Activated CD4-positive, CD25-positive, alpha-beta regulatory T cell (primary cell): ENCODE measurements at places on chromosomes 3 and 15.

GRCh38 chr3:5479229-5479799 lies 291.8 kb downstream of the EDEM1 start:
- DNase-seq: no peak

DNA sequence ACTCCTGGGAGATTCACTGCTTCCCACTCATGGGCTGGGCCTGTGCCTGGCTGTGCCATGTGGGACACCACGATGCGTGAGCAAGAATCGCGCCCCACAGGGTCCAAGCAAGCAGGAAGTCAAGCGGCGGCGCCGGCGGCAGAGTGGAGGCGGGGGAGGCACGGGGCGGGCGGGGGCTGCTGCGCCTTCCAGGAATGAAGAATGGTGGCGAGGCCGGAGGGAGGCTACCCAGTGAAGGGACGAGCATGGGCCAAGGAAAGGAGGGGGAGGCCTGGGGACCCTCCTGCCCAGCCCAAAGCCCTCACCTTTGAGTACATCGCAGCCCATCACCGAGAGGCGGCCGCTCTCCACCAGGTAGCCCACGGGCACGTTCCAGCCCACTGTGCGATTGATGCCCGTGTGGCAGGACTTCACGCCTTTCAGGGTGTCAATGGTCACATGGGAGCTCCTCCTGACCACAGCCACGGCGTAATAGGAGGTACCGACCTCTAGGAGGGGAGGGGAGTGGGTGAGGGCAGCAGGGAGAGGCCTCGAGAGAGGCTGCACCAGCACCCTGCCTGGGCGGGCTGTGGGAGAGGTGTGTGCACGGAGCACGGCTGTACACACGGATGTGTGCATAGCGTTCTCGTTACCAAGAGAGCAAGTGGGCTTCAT lies 5.5 kb downstream of the MELTF start:
- DNase-seq: no peak

DNA sequence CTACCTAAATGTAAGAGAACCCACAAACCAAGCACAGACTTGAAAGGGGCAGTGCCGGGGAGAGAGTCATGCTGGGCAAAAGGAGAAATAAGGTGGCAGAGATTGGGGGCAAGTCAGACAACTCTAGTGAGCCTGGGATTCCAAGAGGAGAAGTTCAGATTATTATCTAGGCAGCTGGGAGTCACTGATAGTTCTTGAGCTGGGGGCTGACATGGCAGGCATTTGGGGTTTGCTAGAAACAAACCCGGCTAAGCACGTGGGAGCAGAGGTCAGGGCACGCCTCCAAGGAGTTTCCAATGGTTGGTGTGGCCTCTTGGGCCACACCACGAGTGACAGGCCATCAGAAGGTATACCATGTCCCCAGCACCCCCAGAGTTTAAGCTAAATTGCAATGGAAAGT lies 27.6 kb downstream of the SLC6A6 start:
- no peak for DNase-seq

- no peak for DNase-seq
Observed at GRCh38 chr3:72892081-72892775, 4.4 kb downstream of the GXYLT2 start.

- DNase-seq: no peak
Observed at GRCh38 chr3:126287536-126288241, 69.5 kb downstream of the KLF15 start.

- no peak for DNase-seq
Observed at GRCh38 chr3:47162697-47163168, 1.2 kb downstream of the SETD2 start.

GRCh38 chr3:42647821-42648459 lies 5.6 kb upstream of the ZBTB47 start:
- DNase-seq: no peak

DNA sequence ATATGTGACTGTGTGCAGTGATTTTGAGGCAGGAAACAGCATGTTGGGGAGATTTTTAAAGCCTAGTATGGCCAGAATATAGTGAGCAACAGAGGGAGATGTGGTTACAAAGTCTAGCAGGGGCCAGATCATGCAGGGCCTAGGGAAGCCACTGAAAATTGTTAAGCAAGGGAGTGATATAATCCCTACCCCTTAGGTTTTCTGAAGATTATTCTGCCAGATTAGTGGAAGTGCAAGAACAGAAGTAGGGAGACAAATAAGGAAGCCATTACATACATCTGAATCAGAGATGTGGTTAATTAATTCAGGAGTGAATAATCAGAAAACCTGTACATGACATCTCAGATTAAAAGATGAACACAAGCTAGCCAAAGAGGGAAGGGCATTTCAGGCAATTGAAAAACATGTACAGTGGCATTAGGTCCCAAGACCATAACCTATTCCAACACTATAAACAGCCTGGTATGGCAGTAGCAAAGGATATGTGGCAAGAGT lies 54.8 kb downstream of the MSL2 start:
- DNase-seq: no peak

DNA sequence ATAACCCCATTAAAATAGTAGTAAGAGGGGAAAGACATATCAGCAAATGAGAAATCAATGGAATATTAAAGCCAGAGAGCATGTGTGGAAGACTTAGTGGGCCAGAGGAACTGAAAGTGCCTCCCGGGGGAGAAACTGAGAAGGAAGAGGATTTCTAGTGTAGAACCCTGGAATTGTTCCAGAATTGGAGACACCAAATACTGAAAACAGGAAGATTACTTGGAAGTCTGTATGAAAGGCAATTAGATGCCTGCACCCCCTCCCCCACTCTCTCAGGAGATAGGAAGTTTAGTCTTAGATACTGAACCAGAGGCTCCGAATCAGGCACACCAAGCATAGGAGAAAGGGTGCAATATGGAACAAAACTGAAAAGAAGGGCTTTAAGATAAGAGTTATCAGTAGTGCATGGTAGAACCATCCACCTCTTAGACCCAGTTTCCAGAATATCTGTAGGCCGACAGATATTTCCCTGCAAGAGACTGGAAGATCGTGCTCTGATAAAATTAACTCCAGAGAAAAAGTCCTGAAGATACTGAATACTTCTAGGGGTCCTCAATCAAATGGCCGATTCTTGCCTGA lies 32.4 kb downstream of the KLHL18 start:
- no peak for DNase-seq

- no peak for DNase-seq
Observed at GRCh38 chr3:41502023-41502422, 302.7 kb downstream of the CTNNB1 start.

- DNase-seq: no peak
Observed at GRCh38 chr3:58626841-58627569, 39.6 kb downstream of the FAM3D start.

- no peak for DNase-seq
Observed at GRCh38 chr15:26580943-26581342, 191.9 kb downstream of the GABRB3 start.

GRCh38 chr3:108008106-108008505 lies 82.7 kb downstream of the CD47 start:
- DNase-seq: no peak

DNA sequence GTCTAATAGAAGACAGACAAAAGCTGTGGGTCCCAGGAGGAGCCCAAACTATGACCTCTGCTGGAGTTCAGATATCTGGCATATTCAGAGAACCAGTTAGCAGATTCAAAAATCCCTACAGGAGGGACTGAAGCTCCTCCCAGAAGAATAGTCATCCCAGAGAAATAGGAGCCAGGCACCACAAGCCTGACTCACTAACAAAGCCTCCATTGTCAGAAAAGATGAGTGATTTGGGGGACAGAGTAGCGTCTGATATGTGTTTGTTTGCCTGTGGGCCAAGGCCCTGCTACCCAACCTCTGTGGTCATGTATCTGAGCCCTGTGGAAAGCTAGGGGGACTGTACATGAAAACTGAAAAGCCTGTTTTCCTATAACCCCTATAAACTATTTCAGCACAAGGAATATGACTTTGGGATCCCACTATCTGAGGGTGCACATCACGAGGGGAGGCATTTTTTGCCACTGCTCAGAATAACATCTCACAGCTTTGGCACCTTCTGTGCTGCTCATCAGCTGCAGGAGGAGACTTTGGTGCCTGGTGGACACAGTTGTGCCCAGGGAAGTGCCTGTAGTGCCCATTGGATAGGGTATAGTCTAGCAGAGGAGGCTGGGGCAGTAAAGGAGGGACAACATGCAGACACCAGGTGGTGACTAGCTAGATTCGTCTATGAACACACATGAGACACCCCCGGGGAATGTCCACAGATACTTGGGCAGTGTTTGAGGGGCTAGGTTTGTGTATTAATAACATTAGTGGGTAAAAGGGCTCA lies 9.7 kb upstream of the LARP6 start:
- DNase-seq: no peak

DNA sequence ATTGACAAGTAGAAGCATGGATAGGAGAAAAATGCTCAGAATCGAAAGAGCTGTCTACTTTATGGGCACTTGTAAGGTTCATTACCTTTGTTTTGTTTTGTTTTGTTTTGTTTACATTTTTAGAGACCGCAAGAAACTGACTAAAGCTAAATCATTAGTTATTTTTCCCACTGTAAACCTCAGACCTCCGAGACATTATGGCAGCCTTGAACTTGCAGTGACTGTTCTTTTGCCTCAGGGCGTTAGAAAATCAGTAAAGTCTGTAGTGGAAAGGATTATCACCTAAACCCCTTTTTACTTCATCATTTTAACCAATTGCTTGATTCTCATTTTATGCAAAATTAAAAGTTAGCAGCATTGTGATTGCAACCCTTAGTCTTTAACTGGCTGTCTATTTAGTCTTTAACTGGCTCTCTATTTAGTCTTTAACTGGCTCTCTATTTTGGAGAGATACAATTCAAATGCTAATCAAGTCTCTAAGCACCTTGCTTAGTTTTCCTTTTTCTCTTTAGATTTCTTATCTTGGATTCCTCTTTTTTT lies 383.3 kb upstream of the ROBO2 start:
- DNase-seq: no peak

- no peak for DNase-seq
Observed at GRCh38 chr3:8981296-8981695, 18.0 kb upstream of the RAD18 start.

- DNase-seq: no peak
Observed at GRCh38 chr3:128823631-128824030, 55.8 kb upstream of the ACAD9 start.

DNA sequence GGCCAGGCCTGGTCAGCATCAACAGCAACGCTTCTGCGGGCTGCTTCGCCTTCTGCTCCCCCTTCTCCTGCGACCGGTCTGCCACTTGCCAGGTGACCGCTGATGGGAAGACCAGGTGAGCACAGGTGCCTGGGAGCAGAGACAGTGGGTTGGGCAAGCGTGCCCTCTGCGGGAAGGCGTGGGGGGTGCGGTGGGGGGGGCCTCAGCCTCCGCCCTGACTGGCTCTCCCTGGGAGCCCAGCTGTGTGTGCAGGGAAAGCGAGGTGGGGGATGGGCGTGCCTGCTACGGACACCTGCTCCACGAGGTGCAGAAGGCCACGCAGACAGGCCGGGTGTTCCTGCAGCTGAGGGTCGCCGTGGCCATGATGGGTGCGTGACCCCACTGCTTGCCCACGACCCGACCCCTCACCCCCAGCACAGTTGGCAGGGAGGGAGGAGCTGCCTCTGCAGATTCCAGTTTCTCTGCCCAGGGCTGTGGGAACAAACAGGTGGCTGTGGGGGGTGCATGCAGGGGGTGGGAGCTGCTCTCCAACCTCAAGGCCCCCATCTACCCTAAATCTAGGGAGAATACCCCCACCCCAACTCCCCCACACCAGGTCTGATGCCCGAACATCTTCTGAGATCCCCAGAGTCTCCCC lies 8.8 kb downstream of the STAB1 start:
- DNase-seq: no peak

GRCh38 chr3:23752126-23752525 lies 53.6 kb upstream of the UBE2E1 start:
- no peak for DNase-seq

GRCh38 chr15:77028451-77029165 lies 33.7 kb downstream of the PSTPIP1 start:
- no peak for DNase-seq

DNA sequence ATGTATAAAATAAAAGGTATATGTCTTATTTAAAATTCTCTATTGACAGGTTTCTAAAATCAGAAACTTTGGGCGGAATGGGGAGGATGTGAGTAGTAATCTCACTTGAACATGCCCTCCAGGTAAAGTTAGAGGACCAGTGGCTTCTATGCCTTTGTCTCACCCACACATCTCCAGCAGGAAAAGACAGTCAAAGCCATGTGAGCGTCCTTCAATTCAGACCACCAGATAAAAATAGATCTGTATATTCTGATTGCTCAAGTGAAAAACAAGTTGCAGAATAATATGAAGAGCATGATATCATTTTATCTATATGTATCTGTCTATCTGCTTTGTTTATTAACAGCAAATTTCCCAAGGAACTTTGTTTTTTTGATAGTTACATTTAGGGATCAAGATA lies 152.2 kb downstream of the TMCO5A start:
- no peak for DNase-seq

- no peak for DNase-seq
Observed at GRCh38 chr3:75180235-75180944, 483.7 kb upstream of the FRG2C start.
